ENCODE measurements at places on chromosomes 12 and 14.

- DNase-seq = no peak
Observed at GRCh38 chr12:54725233-54725843, 77.2 kb upstream of the DCD start.

GRCh38 chr12:89933911-89934310 is 225.3 kb upstream of the ATP2B1 start:
- DNase-seq = no peak

DNA sequence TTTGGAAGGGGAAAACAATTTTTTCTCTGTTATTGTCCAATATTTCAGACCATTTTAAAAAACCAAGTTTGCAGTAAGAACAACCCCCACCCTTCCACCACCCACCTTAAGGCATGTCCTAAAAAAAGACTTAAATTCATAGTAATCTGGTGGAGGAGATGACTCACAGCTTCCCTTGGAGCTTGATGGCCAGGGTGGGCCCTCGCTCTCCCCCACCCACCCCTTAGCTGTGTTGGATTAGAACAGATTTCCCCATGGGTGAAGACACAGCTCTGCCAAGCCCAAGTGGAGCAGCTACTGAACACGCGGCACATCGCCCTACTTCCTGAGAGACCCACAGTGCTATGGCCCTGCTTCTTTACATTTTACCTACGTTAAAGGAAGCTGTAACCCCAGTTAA is 140.3 kb downstream of the GCH1 start:
- no peak for DNase-seq

- DNase-seq = peak; percentile 46
Observed at GRCh38 chr14:91315844-91316267, 71.4 kb upstream of the GPR68 start.

GRCh38 chr14:99131632-99132271 is 140.2 kb downstream of the BCL11B start:
- DNase-seq = no peak

DNA sequence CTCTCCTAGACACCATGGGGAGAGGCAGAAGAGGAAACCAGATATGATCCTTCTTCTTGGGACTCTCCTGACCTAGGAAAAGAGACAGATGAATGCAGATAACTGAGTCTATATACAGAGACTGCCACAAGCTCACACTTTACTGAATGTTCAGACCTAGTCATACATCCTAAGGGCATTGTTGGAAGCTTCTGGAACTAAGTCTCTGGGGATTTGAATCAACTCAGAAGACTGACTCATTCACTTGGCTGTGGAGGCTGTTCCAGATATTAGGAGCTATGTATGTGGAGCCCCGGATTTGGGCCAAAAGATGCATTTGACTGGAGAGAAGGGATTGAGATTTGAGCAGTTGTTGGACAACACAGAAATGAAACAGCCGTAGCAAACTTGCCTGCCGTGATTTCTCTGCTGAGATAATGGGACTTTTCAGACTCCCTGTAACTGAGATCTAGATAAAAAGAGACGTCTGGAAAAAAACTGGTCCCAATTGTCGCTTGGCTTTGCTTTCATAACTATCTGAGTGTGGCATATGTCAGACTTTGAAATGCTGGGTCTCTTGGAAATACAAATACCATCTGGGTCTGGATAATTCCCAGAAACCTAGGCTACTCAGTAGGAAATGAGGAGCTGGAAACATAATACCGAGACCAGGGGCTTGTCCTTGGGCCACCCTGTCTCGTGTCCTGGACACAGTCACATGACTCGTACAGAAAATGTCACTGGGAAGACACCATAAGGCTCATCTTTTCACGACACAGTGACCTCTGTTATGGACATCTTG is 396.8 kb downstream of the NUAK1 start:
- no peak for DNase-seq

DNA sequence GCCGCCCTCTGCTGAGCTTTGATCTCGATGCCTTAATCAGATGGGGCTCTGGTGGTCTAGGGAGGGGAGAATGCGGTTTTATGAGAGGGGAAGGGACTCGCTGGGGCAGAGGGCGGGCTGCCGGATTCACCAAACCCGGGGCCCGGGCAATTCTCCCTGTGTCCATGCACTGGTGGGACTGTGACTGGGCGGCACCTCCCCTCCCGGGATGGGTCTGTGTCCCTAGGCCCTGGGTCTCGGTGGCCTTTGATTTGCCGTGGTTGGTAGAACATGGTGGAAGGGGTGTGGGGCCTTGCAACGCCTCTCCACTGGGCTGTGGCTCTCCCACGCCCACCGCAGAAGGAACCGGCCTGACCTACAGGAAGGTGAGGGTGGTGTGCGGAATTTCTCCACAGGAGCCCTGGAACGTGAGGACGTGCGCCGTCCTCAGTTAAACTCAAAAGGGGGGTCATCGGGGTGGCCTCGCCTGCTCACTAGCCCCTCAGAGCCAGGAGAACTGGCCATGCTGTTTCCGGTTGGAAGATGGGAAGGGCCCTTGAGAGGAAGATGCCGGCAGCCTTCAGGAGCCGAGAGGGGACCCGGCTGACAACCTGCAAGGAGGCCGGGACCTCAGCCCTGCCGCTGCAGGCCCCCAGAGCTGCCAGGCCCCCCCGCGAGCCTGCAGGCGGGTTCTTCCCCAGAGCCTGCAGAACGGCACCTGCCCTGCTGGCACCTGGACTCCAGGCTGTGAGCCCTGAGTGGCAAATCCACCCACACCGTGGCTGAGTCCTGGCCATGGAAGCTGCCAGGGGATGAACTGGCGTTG is 43.6 kb downstream of the NOC4L start:
- DNase-seq = no peak

DNA sequence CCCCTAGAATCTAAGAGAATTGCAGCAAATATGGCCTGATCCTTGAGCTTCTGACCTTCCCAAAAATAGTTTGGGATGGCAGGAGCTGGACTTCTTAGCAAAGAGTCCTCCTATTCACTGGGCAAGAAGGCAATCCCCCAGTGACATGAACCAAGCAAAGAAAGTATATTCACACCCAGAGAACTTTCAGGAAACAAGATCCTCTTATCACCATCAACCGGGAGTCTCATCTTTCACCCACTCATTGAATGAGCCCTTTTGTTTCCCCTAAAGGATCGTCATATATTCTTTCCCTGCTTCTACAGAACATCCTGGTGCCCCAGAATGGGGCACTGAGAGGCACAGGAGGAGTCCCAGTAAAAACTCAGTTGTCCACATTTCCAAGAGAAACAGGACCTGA is 19.7 kb downstream of the SPTB start:
- no peak for DNase-seq

GRCh38 chr12:3098436-3098835 is 21.3 kb downstream of the TSPAN9 start:
- DNase-seq = no peak

DNA sequence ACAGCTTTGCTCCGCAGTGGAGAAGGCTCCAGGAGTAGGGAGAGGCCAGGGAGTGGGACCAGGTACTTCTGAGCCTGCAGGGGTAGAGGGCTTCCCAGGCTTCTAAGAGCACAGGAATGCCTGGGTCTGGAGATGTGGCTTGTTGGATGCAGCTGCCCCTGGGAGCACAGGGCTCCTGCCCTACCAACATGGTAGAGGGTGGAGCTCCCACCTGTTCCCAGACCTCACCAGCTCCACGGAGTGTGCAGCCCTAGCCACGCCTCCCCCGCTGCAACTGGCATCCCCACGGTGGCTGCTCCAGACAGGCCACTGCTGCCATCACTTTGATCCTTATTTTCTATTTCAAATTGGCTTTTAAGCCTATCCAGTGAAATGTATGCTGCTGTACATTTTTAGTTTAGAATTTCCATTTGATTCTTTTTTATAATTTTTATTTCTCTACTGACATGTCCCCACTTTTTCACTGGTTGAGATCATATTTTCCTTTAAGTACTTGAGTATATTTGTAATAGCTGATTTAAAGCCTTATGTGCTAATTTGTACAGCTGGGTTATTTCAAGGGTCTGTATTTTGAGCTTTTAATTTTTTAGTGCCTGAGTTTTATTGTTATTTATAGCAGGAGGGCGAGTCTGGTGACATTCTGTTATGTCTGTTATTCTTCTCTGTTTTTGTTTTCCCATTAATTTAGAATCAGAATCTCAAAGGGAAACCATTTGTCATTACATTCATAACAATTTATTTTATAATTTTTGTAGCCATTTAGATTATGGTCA is 78.0 kb downstream of the DERA start:
- DNase-seq = no peak
